Right ventricle myocardium inferior (tissue), 1 donor: ENCODE measurements at places on chromosomes 2 and 18. TPM values are rescaled to one million over a fixed set of nuclear protein-coding genes. Genes with fewer than 3 reads are reported as not detected.

- DNase-seq, result no peak
Observed at GRCh38 chr2:10398496-10398895, 49.6 kb downstream of the ODC1 start.

Gene ABCB11
- total RNA-seq, result 0.32 TPM

DNA sequence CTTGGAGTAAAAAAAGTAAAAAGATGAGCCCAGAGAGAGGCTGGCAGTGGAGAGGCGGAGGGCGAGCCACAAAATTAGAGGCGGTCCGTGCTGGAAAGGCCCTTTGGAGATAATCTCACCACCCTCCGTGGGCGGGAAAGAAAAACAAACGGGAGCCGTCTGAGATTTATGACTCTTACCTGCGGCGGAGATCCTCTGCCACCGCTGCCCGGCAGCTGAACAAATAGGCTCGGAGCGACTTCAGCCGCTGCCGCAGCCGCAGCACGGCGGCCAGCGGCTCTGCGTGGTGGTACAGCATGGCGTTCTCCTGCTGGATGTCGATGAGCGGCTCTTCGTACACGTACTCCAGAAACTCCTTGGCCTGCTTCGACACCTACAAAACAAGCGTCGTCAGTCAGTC, 94.6 kb downstream of the PLEKHM3 start:
- DNase-seq, result no peak

- DNase-seq, result no peak
Observed at GRCh38 chr2:72993147-72993932, 76.0 kb downstream of the EMX1 start.

DNA sequence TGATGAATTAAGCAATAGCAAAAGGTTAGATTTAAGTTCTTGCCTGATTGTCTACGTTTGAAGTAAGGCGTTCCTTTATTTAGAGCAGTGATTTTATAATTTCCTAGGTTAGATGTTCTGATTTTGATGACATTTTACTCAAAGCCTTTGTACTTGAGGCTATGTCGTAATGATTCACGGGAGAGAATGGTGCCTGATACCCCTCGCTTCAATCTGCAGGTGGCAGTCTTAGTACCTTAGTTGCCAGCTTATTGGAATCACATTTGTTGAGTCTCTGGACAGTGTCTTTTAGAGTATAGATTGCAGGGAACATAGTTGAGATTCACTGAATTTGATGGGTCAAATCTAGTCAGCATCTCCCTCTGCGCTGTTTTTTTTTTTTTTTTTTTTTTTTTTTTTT, 89.5 kb downstream of the BIRC6 start:
- no peak for DNase-seq

DNA sequence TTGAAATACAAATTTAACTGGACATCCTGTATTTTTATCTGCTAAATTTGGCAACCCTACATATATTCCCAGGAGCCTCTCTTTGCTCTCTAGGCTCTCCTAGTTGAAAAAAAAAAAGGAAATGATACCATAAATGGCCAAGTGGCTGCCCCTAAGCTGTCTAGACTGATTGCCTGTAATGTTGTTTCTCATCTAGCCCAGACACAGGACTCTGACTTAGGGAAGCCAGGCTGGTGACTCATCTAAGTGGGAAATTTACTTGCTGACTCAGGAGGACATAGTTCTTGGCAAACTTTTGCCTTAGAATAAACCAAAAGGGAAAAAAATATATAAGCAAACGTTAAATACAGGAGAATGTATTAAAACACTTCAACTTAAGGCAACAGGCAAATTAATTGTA, 14.6 kb upstream of the ITGAV start:
- DNase-seq, result no peak

Gene DSG4
- total RNA-seq, result not detected
